Epithelial cell of proximal tubule (primary cell): ENCODE measurements at places on chromosomes 6 and 20. TPM values are rescaled to one million over a fixed set of nuclear protein-coding genes. Genes with fewer than 3 reads are reported as not detected.

GRCh38 chr6:54102238-54102637 lies 9.0 kb upstream of the MLIP start:
- DNase-seq, result no peak

- no peak for DNase-seq
These were observed 237.1 kb upstream of the CITED2 start for GRCh38 chr6:139611327-139612134.

- peak; percentile 49 for DNase-seq
These were observed 147.8 kb upstream of the RALGAPA2 start for GRCh38 chr20:20860078-20860806.

GRCh38 chr6:99138445-99138844 lies 190.7 kb upstream of the FBXL4 start:
- no peak for DNase-seq

DNA sequence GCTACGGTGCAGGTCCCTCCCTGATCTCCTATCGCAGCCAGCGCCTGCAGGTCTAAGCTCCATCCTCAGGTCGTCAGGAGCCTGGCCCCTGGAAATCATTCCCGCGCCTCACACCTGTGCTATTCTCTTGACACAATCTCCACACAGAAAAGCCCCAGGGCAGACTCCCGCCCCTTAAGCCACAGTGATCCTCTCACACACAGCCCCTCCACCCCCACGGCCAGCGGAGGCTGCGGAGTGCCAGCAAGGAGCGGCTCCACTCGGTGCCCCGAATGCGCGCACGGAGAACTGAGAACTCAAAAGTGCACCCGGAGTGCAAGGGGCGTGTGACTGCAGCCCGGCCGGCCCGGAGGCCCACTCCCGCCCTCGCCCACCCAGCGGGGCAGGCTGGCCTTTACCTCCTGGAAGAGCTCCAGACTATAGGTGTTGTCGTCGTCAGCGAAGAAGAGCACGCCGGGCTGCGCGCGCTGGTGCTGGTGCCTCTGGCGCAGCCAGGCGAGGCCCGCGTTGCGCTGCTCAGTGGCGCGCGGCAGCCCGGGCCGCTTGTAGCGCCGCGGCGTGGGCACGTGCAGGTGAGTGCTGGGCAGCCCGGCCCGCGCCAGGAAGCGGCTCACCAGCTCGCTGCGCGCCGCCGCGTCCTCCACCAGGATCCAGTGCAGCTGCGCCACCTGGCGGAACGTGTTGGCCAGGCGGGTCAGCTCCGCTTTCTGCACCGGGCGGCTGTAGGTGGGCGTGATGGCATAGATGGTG lies 1.2 kb downstream of the B3GAT2 start:
- peak; percentile 19 for DNase-seq

GRCh38 chr6:6891125-6891721 lies 216.5 kb upstream of the RREB1 start:
- DNase-seq, result no peak

GRCh38 chr20:23536328-23536974 lies 31.8 kb downstream of the CST9L start:
- DNase-seq, result no peak

DNA sequence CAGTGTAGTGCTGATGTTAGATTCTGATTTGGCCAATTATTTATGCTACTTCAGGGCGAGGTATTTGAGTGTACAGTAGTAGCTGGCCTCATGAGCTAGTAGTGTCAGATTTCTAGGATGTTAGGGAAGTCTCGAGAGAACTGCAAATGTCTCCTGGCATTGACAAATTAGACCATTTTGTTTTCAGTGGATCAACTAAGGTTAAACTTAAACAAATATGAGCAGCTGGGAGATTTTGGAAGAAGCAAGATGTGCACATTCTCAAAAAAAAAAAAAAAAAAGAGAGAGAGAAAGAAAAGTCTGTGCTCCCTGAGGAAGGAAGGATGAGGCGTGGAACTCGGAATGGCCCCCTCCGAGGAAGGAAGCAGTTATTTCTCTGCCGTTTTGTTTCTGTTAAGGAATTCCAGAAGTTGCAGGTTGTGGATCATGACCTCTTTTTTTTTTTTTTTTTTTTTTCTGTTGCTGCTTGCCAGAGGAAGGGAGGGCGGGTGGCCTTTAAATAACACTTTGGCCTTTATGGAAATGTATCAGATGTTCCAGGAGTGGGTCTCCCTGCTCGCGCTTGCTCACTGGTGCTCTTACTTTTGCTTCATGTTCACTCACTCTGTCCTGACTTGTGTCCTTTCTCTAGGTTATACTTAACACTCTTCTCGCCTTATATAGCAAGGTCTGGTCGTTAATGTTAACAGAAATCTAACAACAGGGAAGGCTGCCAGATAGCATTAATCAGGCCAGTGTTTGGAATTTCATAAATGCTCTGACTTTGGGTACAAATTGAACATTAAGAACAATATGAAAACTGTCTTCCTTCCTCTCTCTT lies 124.4 kb downstream of the TCP11 start:
- DNase-seq, result no peak

DNA sequence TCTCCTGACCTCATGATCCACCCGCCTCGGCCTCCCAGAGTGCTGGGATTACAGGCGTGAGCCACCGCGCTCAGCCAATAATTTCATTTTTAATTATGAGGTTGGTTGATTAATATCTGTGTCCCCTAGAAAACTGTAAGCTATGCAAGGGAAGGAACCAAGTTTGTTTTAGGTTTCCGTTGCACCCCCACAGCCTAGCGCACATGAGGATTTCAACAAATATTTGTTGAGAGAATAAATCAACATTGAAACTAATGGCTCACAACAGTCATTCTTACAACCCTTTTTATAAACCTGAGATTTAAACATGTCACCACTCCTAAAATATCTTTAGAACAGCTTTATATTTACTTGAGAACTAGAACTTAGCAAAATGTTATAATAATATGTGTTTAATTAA lies 114.0 kb upstream of the CARMIL1 start:
- no peak for DNase-seq

GRCh38 chr6:136035378-136036070 lies 184.0 kb downstream of the PDE7B start:
- peak; percentile 20 for DNase-seq

DNA sequence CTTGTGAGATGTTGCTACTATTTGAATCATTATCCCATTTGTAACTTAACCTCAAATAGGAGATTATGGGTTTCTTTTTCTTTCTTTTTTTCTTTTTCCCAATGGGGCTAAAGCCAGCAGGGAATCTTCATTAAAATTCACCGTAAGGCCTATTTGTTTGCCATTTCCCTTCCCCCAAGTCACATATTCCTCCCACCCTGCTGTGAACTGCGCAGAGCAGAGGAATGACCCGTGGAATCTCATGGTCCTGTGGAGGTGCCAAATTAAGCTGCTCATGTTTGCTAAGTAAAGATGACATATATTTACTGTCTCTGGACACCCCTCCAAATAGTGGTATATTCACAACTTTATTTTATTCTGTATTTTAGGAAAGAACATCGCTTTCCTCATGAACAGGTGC lies 699.3 kb downstream of the RNF144B start:
- no peak for DNase-seq

GRCh38 chr6:70180901-70181599 lies 121.8 kb downstream of the COL9A1 start:
- DNase-seq, result no peak

DNA sequence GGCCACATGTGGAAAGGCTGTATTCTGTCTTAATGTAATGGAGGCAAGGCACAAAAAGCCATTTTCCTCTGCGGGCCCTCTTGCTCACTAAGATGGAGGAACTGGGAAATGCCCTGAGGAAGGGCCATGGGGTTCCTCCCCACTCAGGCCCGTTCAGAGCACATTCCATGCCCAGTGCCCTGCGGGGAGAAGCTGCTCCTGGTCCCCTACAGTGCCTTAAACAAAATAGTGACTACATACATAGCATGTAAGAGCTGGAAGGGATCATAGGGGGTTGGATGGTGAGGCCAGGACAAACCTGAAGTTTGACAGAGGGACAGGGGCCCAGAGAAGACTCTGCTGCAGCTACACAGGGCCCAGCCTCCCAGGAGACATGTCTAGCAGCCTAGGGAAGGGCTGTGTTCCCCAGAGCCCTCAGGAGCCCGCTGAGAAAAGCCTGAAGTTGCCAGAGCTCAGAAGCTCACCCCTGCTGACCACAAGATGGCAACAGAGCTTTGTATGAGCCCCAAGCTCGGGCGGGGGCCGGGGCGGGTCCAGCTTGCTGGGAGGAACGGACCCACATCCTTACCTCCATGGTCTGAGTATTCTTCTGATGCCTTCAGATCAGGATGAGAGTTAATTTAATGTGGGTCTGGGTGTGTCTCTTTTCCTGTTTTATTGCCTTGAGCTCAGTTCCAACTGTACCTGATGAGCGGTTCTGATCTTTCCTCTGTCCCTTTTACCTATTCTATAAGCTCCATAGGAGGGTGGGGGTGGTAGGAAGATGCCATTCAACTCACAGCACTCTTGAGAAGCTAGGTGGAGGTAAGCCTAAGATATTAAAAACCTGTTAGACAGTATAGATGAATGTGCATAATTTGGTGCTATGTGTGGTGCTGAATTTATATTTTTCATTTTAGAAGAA lies 242.9 kb downstream of the CDC5L start:
- DNase-seq, result no peak

- no peak for DNase-seq
These were observed 6.3 kb upstream of the LYRM2 start for GRCh38 chr6:89644864-89645263.

DNA sequence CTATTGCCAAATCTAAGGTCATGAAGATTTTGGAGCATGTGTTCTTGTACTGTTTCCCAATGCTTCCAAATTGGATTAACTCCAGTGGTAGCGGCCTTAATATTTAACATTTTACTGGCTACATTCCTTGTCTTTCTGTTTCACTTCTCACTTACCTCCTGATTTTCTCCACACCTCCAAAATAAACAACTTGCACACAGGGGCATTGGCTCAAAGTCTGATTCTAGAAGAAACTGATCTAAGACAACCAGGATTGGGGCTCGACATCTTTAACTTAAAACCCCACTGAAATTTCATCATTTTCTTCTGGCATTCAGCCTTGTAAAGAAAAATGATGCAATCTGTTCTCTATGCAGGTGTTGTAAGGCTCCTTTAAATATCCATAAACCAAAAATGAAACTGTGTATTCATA lies 557.9 kb upstream of the ID4 start:
- DNase-seq, result no peak

- DNase-seq, result no peak
These were observed 47.3 kb downstream of the LY86 start for GRCh38 chr6:6635869-6636268.

DNA sequence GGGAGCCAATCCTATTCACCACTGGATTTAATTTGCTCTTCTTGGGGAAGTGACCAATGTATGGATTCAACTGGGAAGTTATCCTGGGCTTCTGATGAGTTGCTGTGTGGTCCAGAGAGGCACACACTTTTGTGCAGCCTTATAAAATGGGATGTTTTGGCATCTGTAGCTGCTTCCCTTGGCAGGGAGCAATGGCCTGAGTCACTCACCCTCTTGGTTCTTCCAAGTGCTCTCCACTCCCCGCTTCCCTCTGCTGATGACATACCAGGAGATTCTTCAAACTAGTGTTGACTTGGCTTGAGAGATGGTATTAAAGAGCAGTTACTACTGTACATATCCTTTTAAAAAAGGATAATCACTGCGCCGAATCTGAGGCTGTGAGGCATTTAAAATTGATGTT lies 105.8 kb downstream of the JARID2 start:
- no peak for DNase-seq

GRCh38 chr6:80690551-80691131 lies 584.2 kb downstream of the BCKDHB start:
- no peak for DNase-seq

- DNase-seq, result no peak
These were observed 34.6 kb downstream of the C6orf52 start for GRCh38 chr6:10659699-10660348.

DNA sequence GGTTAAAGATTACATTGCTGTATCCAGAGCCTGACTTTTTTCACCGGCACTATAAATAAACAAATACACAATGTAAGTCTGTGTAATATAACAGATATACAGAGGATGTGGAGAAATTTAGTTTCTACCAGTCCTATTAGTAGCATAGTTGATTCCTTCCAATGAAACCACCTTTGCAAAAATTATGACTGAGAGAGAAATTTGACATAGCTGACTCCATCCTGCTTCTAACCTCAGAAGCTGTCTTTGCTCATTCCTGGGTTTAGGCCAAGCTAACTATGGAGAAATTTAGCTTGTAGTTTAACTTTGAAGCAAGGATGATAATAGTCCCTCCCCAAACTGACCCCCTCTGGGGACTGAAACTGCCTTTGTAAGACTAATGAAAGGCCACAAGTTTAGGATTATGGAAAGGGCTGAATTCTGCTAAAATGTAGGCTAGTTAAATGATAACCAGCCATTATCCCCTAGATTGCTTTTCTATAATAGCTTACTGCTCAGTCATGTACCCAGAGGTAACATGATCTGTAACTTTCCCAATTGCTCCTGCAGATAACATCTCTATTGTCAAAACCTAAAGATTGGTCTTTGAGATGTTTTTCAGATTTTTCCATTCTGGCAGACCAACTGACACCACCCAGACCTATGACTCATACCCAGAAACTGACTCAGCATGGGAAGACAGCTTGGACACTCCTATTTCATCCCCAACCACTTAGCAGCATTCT lies 172.8 kb upstream of the ARG1 start:
- DNase-seq, result peak; percentile 26

- DNase-seq, result no peak
These were observed 23.6 kb upstream of the EDN1 start for GRCh38 chr6:12266571-12266970.

The CST2 gene
- not detected in 2 replicates for total RNA-seq

The ARMH2 gene
- not detected in 2 replicates for total RNA-seq

The GSTA3 gene
- not detected in 2 replicates for total RNA-seq

The KIF6 gene
- 0.22 and 0.69 TPM in 2 replicates for total RNA-seq

The EPB41L2 gene
- total RNA-seq, result 38.3 and 67.1 TPM in 2 replicates

The PREX1 gene
- total RNA-seq, result 4.7 and 9.4 TPM in 2 replicates
